ENCODE measurements at places on chromosomes 12 and 14.

GRCh38 chr14:88289234-88289633, 33.8 kb downstream of the KCNK10 start:
- no peak for DNase-seq

DNA sequence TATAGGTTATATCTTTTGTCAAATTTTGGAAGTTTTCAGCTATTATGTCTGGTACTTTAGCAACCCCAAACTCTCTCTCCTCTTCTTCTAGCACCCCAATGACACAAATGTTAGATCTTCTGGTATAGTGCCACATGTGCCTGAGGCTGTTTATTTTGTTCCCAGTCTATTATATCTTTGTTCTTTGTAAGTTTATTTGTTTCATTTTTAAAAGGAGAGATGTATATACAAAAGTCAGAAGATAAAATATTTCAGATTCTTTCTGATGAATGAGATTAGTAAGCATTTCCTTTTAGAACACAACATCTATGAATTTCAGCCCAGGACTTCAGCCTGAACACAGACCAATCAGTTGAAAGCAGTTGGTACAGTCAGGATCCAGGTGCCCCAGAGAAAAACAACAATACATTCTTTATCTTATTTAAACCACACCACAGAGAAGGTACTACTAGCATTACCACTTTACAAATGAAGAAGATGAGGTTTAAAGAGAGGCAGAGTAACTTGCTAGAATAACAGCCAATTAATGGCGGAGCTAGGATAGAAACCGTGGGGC, 114.1 kb upstream of the BTG1 start:
- no peak for DNase-seq

DNA sequence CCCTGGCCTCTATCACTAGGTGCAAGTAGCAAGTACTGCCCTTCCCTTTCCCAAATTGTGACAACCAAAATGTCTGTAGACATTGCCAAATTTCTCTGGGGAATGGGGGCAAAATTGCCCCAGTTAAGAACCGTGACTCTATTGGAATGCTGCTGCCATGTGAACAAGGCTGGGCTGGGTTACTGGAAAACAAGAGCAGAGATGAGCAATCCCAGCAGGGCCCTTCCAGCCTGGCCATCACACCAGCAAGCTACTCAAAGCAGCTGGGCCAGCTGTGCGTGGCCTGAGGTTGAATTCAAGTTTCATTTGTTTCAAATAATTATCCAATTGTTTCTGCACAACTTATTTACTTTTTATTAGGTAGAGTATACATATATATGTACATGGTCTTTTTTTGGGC, 103.4 kb upstream of the PKP2 start:
- no peak for DNase-seq

- no peak for DNase-seq
Observed at GRCh38 chr12:7905071-7905470, 30.9 kb downstream of the SLC2A3 start.

- DNase-seq, result no peak
Observed at GRCh38 chr12:51973560-51973959, 22.1 kb downstream of the ACVR1B start.

GRCh38 chr12:108850854-108851573, 6.4 kb downstream of the SSH1 start:
- DNase-seq, result no peak

GRCh38 chr14:70416338-70416724, 559 bp downstream of the SYNJ2BP start:
- no peak for DNase-seq

DNA sequence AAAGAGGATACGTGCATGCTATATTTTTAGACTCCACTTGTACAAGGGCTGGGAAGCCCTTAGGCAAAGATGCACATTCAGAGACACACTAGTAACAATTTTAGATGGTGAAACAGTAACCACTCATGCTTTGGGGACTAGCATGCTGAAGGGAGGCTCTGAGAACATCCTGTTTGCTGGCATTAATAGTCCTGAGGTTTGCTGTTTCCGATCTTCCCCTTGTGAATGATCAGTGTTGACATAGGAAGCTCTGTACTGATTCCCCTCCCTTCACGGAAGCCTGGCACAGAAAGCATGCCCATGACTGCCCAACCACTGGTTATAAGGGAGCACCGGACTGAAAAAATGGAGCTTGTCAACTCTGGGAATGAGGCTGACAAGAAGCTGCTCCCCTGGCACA, 164.6 kb downstream of the GCH1 start:
- DNase-seq, result no peak

- DNase-seq, result no peak
Observed at GRCh38 chr12:1848745-1849144, 28.4 kb downstream of the LRTM2 start.

DNA sequence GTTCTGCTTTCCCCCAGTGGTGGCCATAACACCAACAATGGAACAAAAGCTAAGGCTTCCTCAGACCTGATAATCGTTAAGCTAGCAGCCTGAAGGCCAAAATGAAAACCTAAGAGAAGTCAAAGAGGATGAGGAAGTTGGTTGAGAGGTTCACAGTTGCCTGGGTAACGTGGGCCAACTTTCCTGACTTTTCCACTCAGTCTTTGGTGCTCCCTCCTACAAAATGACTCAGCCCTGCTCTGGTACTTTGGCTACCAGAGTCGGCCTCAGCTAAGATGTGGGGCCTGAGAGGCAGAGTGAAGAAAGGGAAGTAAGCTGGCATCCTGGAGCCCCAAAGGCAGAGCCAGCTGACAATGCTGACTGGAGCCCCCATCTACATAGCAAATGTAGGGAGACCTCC, 14.9 kb upstream of the FKBP11 start:
- no peak for DNase-seq

DNA sequence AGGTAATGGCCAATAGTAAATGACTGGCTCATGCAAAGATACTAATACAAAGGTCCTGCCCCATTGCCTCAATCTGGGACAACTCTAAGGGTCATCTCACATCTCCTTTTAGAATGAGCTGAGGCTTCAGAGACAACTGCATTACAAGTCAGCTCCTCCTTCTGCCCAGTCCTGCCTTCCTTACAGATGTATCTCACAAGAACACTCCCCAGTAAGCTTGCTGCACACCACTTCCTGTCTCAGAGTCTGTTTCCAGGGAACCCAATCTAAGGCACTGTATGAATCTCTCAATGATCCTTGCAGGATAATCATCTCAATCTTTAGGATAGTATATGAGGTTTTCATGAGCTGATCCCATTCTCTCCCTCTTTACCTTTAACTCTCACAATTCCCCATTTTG, 57.8 kb upstream of the ZDHHC17 start:
- DNase-seq, result no peak

GRCh38 chr14:22202313-22202712, 386.7 kb downstream of the DAD1 start:
- DNase-seq, result no peak

- no peak for DNase-seq
Observed at GRCh38 chr14:76500480-76500879, 124.5 kb downstream of the ESRRB start.

- DNase-seq, result no peak
Observed at GRCh38 chr12:76260390-76260748, 87.8 kb downstream of the BBS10 start.

GRCh38 chr12:128994856-128995255, 141.6 kb downstream of the GLT1D1 start:
- no peak for DNase-seq

Data from activated CD8-positive, alpha-beta memory T cell treated with anti-CD3 and anti-CD28 coated beads for 4 hours (primary cell).